ENCODE measurements at places on chromosomes 3 and 15.

DNA sequence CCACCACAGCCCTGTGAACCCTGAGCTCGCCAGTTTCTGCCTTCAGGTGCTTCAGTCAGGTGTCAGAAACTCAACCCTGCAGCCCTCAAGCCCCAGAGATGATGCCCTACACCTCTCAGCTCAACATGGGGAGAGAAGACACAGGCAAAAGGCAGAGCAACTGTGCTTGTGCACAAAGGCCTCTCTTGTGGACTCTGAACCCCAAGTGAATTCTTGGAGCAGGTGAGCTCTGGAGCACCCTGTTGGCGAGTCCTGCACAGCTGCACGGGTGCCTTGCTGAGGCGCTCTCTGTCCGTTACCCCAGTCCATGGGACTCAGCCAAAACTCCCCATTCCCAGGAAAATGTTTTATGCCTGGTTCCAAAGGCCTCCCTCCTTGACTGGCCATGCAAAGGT lies 197.0 kb downstream of the KLF13 start:
- no peak for DNase-seq

- DNase-seq = no peak
These were observed 17.4 kb upstream of the KCNMB2 start for GRCh38 chr3:178518660-178519396.

GRCh38 chr3:132554437-132554836 lies 42.6 kb upstream of the ACKR4 start:
- DNase-seq = no peak

GRCh38 chr3:126850370-126851085 lies 132.4 kb upstream of the PLXNA1 start:
- DNase-seq = no peak

DNA sequence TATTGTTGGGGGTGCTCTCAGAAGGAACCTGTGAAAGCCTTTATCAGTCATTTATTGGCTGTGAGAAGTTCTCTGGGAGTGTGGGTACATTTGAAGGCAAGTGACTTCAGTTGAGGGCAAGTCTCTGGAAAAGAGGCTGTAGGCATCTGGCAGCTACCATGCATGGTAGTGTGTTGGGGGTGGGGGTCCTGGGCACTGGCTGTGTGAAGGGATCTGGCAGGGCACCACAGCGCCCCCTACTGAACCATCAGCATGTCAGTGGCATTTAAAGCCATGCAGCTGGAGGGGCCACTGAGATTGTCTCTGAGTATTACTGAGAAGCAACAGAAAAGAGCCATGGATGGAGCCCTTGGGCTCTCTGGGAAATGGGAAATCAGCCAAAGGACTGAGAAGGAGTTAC lies 30.6 kb downstream of the CRTAP start:
- no peak for DNase-seq

GRCh38 chr3:40715551-40715950 lies 190.8 kb downstream of the ZNF621 start:
- no peak for DNase-seq

DNA sequence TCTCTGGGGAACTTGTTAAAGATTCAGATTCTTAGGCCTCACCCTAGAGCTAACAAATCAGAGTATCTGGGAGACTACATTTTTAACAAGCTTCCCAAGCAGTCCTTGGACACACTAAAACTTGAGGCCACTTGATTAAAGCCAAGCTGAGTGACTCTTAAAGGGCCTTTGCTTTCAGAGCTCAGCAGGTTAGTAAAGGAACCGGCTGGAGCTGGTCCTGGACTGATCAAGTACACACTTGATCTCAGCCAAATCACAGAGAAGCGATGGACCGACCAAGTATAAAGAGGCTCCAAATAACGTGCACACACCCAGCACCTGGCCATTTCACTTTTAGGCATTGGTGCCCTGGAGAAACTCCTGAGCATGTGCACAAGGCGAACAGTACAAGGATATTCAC lies 12.9 kb upstream of the TM6SF1 start:
- DNase-seq = no peak

GRCh38 chr3:37256447-37256846 lies 82.1 kb upstream of the LRRFIP2 start:
- no peak for DNase-seq

GRCh38 chr3:7897655-7898054 lies 604.0 kb upstream of the LMCD1 start:
- no peak for DNase-seq

DNA sequence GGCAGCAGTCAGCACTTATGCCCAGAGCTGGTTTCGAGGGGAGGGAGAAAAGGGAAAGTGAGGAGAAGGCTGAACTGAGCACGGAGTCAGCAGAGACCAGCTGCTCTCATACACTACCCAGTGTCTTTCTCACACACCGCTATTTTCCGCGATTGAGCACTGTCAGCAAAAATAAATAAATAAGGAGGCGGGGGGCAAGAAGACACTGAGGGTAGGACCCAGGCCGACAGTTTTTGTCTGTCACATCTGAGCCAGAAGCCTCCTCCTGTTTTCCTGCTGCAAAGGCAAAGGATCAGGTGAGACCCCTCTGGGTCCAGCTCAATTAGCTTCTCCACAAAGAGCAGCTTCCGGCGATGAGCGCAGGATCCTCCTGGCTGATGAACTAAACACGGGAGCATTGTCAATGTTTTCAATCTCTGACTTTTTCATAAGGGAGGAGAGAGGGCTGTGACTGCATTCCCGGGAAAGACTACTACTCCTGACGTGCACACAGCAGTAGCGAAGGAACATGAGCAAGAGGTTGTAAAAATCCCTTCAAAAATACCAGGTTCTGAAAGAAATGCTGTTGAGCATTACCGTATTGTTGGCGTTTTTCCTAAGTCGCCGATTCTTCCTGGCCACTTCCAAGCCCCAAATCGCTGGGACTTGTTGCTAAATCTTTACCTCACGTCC lies 1.3 kb downstream of the FRMD5 start:
- DNase-seq = no peak

DNA sequence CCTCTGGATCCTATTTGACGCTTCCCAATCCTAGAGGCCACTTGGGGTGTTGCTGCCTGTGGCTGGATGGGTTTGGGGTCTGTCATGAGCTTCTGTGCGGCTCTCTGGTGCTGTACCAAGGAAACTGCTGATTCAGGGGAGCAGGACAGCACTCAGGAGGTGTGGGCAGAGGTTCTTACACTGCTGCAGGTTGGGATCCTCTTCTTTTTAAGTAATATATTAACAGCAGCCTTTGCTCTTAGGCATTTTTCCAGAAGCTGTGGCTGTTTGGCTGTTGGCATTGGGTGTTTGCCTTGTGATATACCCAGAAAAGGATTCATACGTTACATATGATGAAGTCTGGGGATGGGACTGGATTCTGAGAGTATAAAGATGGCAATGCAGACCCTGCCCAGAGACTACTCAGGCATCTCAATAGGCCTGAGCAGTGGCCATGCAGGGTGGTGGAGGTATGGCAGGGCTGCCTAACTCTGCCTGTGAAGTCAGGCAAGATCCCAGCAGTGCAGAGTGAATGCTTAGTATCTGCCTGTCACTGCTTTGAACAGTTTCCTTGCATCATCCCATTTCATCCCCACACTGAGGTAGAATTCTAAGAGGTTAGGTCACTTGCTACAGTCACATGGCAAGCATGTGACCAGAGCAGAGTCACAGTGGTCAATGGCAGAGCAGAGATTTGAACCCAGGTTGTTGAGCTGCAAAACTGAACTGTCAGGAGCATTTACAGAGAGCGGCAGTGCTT lies 3.9 kb downstream of the ABHD6 start:
- DNase-seq = no peak

DNA sequence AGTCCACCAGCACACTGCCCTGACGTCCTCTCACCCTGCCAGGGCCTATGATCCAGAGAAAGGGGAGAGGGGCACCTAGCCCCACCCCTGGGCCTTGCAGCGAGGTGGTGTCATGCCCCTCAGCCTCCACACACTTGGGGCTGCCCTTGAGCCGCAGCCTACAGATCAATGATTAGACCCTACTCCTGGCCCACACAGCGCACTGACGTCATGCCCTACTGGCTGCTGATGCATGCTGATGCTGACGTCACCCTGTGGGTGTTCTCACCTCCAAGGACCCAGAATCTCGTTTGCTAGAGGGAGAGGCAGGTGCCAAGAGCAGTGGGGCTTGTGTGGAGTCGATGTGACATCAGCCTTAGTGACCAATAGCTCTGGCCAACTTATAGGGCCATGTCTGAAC lies 18.0 kb downstream of the ARL14 start:
- DNase-seq = no peak

GRCh38 chr3:187713504-187713903 lies 11.1 kb upstream of the RTP2 start:
- DNase-seq = no peak

DNA sequence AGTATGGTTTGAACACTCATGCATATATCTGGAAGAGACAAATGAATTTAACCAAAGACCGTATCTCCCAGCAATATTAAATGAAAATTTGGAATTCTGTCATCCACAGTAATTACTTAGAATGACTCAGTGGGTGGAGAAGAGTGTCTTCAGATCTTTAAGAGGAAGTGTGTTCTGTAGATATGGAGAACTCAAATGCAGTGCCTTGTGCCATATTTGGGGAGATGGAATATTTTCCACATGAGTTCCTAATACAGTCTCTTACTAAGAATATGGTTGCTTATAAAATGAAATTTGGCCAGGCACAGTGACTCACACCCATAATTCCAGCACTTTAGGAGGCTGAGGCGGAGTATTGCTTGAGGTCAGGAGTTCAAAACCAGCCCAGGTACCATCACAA lies 40.5 kb downstream of the ANO10 start:
- DNase-seq = no peak

GRCh38 chr3:128935922-128936321 lies 56.5 kb downstream of the ACAD9 start:
- DNase-seq = no peak

DNA sequence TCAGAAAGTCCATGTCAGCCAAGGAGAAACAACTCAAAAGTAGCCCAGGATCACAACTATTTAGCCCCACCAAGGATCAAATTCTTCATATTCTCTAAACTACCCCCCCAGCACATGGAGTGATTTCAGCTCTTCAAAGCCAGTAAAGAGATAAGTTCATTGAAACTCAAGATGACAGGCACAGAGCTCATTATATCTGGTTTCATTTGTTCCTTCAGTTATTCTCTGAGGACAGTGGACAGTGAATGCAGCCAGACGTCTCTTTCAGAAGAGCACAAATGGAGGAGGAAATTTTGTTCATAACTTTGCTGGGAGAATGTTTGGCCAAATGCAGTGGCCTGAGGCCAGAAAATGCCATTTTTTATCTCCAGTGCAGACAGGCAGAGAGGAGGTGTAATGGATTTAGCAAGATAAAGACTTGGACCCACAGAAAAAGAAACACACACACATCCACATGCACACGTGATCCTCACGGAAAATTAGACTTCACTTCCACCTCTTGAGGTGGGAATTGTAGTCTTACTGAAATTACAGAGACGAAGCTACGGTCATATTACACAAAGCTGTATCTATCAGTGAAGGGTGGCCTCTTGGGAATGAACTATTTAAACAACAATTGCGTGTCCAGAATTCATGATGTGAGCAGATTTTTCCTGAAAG lies 64.6 kb downstream of the HES1 start:
- no peak for DNase-seq

- no peak for DNase-seq
These were observed 49.3 kb downstream of the CHST2 start for GRCh38 chr3:143168855-143169192.

- no peak for DNase-seq
These were observed 70.8 kb downstream of the TMCC1 start for GRCh38 chr3:129822679-129823078.

- DNase-seq = no peak
These were observed 118.6 kb upstream of the NR2E3 start for GRCh38 chr15:71691458-71692417.

GRCh38 chr3:1929788-1930414 lies 168.8 kb upstream of the CNTN4 start:
- DNase-seq = no peak

DNA sequence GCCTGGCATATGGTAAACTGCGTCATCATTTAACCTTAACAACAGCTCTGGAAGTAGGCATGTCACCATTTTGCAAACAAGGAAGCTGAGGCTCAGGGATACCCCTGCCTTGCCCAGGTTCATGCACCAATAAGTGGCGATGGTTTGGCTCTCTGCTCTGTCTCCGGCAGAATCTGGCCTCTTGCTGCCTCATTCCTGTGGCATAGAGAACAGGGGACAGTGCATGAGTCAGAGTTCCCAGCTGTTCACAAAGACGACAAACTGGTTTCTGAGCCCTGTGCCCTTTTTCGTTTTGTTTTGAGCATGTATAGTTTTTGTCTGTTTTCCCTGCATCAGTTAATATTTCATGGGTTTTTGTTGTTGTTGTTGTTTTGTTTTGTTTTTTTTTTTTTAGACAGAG lies 236.8 kb downstream of the OPA1 start:
- no peak for DNase-seq

DNA sequence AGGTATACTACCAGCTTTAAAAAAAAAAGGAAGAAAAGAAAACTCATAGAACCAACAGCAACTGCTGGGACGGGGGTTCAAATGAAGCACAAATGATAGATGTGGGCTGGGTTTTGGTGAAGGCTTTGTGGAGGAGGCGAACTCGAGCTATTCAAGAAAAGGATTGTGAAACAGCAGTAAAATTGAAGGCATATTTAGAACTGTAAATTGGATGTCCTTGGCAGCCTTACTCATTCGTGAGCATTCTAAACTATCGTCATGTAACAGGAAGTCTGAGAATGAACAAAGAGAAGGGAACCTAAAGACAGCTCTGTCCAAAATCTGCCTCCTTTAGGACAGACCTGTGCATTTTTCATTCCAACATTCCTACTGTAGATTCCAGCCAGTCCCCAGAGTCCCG lies 97.8 kb downstream of the LARS2 start:
- DNase-seq = no peak

DNA sequence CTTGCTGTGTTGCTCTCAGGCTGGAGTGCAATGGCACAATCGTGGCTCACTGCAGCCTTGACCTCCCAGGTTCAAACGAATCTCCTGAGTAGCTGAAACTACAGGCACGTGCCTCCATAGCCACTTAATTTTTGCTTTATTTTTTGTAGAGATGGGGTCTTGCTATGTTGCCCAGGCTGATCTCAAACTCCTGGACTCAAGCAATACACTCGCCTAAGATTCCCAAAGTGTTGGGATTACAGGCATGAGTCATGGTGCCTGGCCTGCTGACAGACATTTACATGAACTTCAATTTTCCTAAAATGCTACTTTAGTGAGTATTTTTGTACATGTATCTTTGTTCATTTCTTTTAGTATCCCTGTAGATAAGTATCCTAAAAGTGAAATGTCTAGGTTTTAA lies 132.3 kb downstream of the SUCLG2 start:
- no peak for DNase-seq

- DNase-seq = no peak
These were observed 123.7 kb upstream of the ATP2B2 start for GRCh38 chr3:10628891-10629670.

DNA sequence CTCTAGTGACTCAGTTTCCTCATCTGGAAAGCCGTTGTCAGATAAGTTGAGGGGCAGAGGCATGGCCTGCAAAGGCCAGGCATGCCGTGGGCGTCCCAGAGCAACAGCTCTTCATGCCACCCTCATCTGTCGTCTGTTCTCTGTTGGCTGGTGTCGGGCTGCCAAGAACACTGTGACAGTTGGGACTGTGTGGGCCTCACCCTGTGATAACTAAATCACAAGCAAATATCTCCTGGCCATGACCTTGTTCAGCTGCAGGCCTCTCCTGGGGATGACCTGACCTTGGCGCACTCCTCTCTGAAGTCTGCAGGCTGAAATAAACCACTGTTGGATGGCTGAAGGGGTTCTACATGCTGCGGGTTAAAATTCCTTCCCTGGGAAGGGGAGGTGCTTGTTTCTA lies 145.9 kb downstream of the SHQ1 start:
- no peak for DNase-seq

All from stimulated activated CD4-positive, alpha-beta T cell treated with anti-CD3 and anti-CD28 coated beads, Interleukin-1b, Interleukin-23, amount 100 ng/mL, for 1 hour (primary cell).